Stimulated activated CD8-positive, alpha-beta memory T cell treated with anti-CD3 and anti-CD28 coated beads, Interleukin-15, amount 100 ng/mL, for 1 hour (primary cell): ENCODE measurements at places on chromosomes 16 and 17.

- no peak for DNase-seq
These were observed 15.0 kb downstream of the CA10 start for GRCh38 chr17:52143542-52143941.

DNA sequence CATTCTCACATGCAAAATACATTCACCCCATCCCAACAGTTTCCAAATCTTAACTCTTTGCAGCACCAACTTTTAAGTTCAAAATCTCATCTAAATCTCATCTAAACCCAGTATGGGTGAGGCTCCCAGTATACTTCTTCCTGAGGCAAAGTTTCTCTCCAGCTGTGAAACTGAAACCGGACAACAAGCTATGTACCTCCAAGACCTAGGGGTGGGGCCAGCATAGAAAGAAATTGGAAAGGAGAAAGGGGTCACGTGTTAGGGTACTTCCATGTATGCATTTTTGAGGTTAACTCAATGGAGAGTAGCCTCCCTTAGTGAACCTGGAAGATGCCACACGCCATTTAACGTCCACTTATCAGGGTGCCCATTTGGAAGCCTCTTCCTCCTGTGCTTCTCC, 23.9 kb upstream of the LRRC75A start:
- DNase-seq, result no peak

DNA sequence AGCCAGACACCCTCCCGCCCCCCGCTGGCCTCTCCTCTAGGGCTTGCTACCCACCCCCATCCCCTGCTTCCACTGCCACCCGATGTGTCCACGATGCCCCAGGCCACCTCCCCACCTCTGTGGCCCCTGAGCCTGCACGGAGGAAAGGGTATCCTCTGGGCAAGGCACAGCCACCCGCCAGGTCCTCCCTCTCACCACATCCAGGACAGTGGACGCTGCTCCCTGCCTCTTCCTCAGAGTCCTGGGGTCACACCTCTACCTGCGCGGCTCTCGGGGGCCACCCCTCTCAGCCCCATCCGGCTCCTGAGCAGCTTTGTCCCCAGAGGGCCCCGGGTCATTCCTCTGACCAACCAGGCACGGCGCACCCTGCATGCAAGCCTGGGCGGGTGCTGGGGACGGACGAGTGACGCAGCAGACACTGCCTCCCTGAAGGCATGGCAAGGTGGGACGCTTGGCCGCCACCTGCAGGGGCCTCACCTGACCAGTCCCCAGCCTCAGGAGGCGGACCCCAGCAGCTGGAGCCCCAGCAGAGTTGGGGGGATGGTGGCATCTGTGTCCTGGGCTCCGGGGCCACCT, 24.8 kb downstream of the FLYWCH1 start:
- DNase-seq, result no peak

GRCh38 chr17:34360601-34361270, 2.3 kb downstream of the CCL1 start:
- DNase-seq, result no peak

- no peak for DNase-seq
These were observed 699 bp downstream of the FAM222B start for GRCh38 chr17:28841901-28842281.
